ENCODE measurements at places on chromosomes 16 and 17. TPM values are rescaled to one million over a fixed set of nuclear protein-coding genes. Genes with fewer than 3 reads are reported as not detected.
A peak's percentile ranks its signal among the peaks of the same experiment; 100 is the strongest.

Gene RPTOR
- 48.3 TPM for total RNA-seq

DNA sequence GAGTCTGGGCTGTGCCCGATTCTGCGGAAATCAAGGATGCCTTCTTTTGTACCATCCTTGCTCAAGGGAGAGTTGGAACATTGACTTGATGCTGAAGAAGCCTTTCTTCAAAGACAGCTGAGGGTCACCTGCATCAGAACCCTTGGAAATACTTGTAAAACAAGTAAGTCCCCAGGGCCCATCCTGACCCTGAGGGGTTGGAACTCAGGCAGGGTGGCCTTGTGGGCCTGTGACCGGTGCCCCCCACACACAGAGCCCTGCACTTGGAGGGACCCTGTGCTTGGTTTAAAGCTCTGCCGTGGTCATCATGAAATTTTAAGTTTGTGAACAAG, 56.9 kb downstream of the WIPI1 start:
- H3K27me3 ChIP-seq, result no peaks in the 10 kb centered on the region
- no peak overlapping the region for H3K4me3 ChIP-seq
- DNase-seq, result no peak
- peak overlapping the region; percentile 72 for H3K27ac ChIP-seq
- H3K4me1 ChIP-seq, result no peaks in the 10 kb centered on the region
- H3K36me3 ChIP-seq, result no peaks in the 10 kb centered on the region

DNA sequence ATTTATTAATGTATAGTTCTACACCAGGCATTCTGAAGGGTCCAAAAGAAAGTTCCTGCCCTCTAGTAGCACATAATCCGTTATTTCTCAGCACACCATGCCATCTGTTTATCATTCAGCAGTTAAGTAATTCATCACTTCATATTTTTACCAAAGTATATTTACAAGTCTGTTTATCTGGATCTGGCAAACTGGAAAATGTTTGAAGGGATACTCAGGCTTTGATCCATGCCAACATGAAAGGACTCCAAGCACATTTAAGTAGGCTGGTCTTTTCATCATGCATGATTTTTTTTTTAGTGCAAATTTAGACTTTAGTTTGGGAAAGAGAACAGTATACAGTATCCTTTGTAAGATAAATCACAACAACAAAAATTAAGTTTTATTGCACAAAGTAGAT, 4.1 kb upstream of the VPS4A start:
- no peak overlapping the region for H3K27ac ChIP-seq
- no peaks in the 10 kb centered on the region for H3K4me1 ChIP-seq
- H3K4me3 ChIP-seq, result no peak overlapping the region
- no peaks in the 10 kb centered on the region for H3K27me3 ChIP-seq
- H3K36me3 ChIP-seq, result no peaks in the 10 kb centered on the region

Gene TNFSF13
- 56.9 TPM for total RNA-seq

Gene OR3A2
- total RNA-seq, result not detected

DNA sequence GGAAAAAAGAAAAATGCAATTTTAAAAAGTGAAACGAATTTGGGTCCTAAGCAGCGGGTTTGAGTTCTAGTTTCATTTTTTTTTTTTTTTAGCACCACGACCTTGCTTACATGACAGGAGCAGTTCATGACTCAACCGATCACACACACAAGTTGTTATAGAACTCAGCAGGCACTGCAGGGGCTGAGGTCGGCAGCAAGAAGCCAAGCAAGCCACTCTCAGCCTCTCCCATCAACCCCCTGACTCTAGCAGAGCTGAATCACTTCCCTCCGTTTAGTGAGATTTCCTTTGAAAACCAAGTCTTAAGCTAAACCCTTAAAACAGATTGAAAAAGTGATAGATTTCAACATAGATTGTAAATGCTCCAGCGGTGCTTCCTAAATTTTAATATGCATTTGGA, 520.8 kb downstream of the HAPSTR1 start:
- no peak for DNase-seq
- H3K4me1 ChIP-seq, result no peaks in the 10 kb centered on the region
- H3K27ac ChIP-seq, result no peak overlapping the region
- no peaks in the 10 kb centered on the region for H3K27me3 ChIP-seq
- H3K4me3 ChIP-seq, result no peak overlapping the region

Gene AATF
- total RNA-seq, result 10.0 TPM

DNA sequence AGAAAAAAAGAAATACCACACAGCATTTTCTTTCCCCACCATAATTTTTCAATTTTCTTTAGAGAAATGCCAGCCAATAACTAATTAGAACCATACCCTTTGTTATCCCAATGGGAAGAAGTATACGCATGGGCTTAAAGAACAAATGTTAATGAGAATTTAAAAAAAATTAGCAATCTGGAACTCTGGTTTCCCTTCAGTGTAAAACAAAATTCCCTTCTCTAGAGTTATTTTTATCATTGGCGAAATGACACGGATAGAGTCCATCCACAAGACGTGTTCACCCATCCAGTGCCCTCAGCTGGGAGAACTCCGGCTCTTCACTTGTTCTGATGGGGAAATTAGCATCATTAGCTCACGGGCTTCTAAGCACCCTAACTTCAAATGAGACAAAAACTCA, 3.3 kb downstream of the NXN start:
- H3K36me3 ChIP-seq, result no peaks in the 10 kb centered on the region
- H3K27ac ChIP-seq, result peak overlapping the region; percentile 28
- H3K4me3 ChIP-seq, result no peak overlapping the region
- no peaks in the 10 kb centered on the region for H3K27me3 ChIP-seq
- no peak for DNase-seq
- peaks cover 4% of the 10 kb centered on the region for H3K4me1 ChIP-seq

All from uterus (tissue), 4 donors.